ENCODE measurements at places on chromosomes 13 and 19.

DNA sequence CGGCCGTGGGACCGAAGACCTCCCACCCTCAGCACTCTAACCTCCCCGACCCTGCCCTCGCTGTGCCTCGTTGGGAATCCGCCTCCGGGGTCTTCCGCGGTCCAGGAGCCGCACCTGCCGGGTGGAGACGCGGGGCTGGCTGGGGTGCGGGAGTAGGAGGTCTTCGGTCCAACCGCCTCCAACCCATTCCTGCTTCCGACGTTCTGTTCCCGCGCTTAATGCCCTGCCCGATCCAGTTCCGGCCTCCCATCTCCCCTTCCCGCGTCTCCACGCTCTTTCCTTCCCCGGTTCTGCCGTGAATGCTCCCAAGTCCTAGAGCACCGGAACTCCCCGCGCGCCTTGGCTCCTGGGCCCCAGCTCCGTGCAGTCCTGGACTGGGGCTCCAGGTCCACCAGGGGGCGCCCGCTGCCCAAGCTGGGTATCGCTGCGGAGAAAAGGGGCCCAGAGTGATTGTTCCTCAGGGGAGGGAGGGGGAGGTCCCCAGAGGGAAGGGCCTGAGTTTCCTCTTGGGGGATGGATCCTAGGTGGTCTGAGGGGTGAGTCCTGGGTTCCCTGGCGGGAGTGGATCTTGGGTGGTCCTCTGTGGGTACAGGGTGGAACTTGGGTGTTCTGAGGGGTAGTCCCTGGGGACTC, 14.1 kb upstream of the TNFSF9 start:
- peak; percentile 97 for DNase-seq

GRCh38 chr19:9641810-9642209, 20.8 kb upstream of the ZNF561 start:
- no peak for DNase-seq

GRCh38 chr19:48006762-48007161, 12.3 kb downstream of the ELSPBP1 start:
- DNase-seq: peak; percentile 6

GRCh38 chr19:16605553-16605994, 22.4 kb downstream of the MED26 start:
- DNase-seq: no peak

DNA sequence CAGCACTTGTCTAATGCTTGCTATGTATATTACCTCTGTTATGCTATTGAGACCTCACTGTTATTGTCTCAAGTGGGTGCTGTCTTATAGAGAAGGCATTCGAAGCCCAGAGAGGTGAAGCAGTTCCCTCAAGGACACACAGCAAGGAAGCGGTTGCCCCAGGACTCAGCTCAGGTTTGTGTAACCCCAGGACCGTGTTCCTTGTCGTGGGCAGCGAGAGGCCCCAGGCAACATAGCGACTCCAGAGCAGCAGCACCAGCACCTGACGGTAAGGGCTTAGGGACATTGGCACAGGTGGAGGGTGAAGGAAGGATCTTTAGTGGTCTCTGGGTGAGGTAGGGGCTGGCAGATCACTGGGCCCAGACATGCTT, 2.4 kb downstream of the KLK15 start:
- no peak for DNase-seq

DNA sequence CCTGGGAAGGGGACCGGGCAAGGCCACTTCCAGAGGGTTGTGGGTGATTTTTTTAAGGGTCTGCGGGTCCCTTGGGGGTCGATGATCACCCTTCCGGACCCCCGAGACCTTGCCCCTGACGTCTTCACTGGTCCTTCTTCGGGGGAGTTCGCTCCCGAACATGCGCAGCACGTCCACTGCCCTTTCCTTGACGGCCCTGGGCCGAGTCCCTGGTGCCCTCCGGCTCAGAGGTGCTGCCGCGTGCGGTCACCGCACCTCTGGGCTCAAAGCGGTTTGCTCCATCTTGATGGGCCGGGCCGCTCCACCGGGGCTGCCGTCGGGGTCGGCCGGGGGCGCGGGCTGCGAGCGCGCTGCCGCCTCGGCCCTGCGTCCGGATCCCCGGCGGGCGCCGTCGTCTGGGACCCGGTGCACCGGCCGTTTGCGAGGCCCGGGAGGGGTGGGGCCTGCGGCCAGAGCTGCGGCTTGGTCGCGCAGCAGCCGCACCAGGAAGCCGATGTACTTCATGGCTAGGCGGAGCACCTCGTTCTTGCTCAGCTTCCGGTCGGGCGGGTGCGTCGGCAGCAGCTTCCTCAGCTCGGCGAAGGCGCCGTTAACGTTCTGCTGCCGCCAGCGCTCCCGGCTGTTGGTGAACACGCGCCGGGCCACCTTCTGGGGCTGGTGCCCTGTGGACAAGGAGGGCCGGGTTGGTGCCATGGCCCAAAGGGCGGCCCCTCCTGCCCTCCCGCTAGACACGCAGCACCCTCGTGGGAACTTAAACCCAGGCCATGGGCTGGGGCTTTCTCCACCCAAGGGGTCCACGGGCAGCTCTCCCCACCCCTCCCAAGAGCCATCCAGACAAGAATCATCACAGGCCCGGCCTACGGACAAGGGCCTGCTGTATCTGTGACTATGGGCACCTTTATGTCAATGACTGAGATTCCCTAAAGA, 3.3 kb downstream of the LYL1 start:
- peak; percentile 60 for DNase-seq

GRCh38 chr13:34901572-34901971, 40.5 kb upstream of the NBEA start:
- no peak for DNase-seq

DNA sequence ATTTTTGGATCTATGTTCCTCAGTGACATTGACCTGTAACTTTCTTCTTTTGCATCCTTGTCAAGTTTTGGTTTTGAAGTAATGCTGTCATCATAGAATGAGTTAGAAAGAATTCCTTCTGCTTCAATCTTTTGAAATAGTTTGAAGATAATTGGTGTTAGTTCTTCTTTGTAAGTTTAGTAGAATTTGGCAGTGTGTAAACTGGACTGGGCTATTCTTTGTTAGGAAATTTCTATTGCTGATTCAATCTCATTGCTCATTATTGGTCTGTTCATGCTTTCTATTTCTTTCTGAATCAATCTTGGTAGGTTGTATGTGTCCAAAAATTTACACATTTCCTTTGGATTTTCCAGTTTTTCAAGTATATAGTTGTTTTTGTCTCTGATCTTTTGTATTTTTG, 101.7 kb upstream of the SPRY2 start:
- DNase-seq: no peak

- DNase-seq: no peak
Observed at GRCh38 chr13:45206340-45206739, 5.5 kb upstream of the KCTD4 start.

DNA sequence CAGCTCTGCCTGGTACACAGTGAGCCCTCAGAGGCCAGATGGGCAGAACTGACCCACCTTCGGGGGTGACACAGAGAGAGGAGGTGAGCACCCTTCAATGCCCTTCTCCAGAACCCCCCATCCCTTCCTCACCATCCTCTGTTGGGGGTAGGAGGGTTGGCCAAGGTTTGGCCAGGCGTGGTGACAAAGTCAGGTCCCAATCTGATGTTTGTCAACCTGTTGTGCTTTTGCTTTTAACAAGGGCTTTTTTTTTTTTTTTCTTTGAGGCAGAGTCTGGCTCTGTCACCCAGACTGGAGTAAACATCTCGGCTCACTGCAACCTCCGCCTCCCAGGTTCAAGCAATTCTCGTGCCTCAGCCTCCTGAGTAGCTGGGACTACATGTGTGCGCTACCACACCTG, 7.3 kb downstream of the PTGIR start:
- DNase-seq: no peak

DNA sequence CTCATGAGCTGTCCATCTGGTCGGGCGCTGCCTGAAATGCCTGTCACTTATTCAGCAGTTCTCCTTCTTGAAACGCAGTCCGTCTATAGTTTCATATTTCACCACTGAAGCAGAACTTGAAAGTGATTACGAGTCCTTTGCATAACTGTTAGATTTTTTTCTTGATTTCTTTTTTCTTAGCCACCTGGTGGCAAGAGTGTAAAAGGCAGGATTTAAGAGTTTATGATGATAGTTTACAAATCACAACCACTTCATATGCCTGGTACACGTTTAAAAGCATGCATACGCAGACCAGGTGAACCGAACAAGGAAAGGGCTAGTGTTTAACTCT, 45.8 kb downstream of the GGACT start:
- DNase-seq: no peak

GRCh38 chr19:38892841-38893240, 6.6 kb downstream of the SIRT2 start:
- DNase-seq: no peak

- no peak for DNase-seq
Observed at GRCh38 chr19:40229484-40229883, 3.0 kb upstream of the CCNP start.

DNA sequence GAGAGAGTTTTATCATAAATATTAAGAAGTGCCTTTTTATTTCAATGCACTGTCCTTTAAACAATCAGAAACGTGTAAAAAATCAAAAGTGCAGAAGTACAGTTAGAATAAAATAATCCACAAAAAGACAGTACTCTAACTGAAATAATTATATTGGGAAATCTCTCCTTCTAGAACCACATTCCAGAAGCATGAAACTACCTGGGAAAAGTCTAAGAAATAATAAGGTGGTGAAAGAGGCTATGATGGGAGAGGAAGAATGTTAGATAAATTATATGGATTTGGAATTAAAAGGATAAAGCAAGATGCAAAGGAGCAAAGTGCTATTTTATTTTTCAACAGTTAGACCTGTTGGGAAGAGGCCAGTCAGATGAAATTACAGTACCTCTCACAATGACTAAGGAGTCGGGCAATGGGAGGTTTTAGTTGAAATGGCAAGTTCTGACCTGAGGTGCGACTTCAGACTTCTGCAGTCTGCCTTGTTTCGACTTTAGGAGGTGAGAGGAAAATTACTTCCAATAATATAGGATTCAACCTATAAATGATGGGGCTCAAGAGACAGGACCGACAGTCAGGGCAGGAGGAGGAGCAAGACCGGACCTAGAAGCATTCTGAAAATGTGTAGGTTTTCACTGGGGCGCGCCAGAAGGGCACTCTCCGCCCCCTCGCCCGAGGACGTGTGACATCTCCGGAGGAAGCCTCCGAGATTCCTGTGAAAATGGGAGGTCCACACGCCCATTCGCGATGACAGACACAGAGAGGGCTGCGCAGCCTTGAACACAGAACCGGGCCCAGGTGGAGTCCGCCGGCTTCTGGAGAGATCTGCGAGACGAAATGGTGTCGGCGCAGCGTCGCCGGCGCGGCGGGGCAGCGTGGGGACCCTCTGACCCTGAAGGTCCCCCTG, 717 bp downstream of the SPRYD7 start:
- DNase-seq: peak; percentile 4

- no peak for DNase-seq
Observed at GRCh38 chr13:28401303-28402056, 93.4 kb downstream of the FLT1 start.

DNA sequence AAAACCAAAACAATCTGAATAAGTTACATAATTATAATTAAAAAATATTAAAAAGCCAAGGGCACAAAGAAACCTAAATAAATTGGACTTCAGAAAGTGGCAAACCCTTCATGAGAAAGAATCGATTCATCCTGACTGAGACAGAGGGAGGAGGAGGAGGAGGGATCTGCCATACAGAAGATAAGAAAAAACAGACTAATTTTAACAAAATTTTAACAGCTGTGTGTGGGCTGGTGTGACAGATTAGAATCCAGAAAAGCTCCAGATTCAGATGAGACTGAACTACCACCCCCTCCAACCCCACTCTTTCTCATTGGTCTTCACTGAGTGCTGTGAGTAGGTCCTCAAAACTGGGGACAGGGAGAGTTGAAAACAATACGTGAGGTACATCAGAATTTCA, 111.5 kb upstream of the HTR2A start:
- DNase-seq: no peak

DNA sequence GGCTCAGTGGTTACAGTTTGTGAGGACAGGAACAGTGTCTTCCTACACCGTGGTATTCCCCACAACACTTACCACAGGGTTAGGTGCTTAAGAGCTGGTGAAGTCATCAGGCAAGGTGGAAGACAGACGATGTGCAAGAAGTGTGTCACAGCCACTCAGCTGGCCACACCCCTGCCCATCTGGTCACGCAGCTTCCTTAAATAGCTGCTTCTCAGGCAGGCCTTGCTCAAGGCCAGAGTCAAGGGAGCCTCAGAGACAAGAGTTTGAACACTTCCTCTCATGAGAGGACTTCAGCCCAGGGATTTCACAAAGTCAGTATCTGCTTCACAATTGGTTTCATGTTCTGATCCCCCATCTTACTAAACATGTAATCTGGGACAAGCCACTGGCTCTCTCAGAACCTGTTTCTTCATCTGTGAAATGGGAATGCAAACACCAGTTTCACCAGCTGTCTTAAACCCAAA, 80.3 kb upstream of the FRY start:
- no peak for DNase-seq

- DNase-seq: no peak
Observed at GRCh38 chr19:43380771-43381386, 27.4 kb downstream of the CD177 start.

GRCh38 chr13:72435251-72435650, 292.2 kb downstream of the MZT1 start:
- DNase-seq: no peak

DNA sequence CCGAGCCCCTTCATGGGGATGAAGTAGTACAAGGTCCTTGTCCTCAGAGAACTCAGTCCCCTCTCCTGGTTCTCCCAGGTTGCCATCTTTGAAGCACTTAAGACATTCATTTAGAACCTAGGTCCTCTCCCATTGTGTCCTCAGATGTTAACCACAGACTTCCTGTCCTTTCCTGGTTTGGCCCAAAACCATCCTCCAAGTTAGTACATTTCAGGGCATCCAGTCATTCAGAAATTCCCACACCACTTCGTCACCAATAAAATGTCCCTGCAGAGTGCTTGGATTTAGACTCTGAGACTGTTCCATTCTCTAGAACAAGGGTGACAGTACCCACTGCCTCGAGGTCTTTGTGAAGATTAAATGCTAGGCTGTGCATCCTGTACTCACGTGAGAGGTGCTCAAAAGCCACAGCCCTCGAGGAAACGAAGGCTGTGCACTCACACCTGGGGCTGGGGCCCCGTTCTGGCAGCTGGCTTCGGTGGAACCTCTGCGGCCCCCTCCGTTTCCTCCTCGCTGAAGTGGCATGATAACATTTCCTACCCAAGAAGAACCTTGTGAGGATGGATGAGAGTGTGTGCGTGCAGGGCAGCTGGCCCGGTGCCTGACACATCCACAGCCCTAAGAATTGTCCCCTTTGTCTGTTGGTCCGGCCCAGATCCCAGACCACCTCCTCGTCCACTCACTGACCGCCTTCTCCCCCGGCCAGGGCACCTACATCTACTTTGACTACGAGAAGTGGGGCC, 4.7 kb downstream of the LENG1 start:
- no peak for DNase-seq

Data from stimulated activated CD4-positive, alpha-beta T cell treated with anti-CD3 and anti-CD28 coated beads, Interleukin-4, amount 100 ng/mL, for 48 hours (primary cell).